Psoas muscle (tissue), 8 donors: ENCODE measurements at places on chromosomes 1 and 21.

GRCh38 chr1:12745992-12746323, at the start of gene CFAP107:
Gene CFAP107 (plus strand): TSS chr1:12746200. CDS start chr1:12746431, 231 bp downstream.
- no peak for DNase-seq

DNA sequence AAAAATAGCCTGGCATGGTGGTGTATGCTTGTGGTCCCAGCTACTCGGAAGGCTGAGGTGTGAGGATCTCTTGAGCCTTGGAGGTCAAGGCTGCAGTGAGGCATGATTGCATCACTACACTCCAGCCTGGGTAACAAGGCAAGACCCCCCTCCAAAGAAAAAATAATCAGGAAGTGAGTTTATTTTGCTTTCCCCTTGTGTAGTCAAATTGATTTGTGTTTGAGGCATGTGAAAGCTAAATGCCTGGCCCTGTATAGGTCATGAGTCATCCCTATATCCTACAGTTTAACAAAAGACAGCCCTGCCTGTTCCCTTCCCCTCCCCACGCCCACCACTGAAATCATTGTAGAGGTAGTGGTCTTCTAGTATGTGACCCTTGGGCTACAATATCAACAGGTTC, 241.4 kb upstream of the JUN start:
- no peak for DNase-seq

GRCh38 chr1:153790966-153791647, 15.9 kb downstream of the SLC27A3 start:
- peak; percentile 36 for DNase-seq

GRCh38 chr1:63466759-63467158, 56.3 kb downstream of the ITGB3BP start:
- no peak for DNase-seq

GRCh38 chr1:60111716-60112115, 38.1 kb upstream of the C1orf87 start:
- no peak for DNase-seq

DNA sequence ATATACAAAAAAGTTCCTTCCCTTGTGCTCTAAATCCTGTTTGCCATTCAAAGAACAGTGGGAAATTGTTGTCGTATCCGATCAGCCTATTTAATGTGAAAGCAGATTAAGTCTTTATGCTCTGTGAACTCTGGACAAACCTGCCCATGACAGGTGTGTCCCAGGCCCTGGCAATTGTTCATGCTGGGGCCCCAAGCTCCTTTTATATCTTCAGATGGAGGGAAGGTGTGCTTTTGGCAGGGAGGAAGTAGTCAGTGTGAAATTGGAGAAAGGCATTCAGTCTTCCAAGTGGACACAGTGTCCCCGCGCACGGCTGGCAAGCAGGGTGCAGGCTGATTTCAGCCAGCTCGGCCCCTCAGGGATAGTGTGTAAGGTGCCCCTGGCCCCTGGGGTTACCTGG, 135.1 kb upstream of the F3 start:
- DNase-seq, result no peak

GRCh38 chr1:162023181-162023546, 505 bp downstream of the OLFML2B start:
- DNase-seq, result no peak

DNA sequence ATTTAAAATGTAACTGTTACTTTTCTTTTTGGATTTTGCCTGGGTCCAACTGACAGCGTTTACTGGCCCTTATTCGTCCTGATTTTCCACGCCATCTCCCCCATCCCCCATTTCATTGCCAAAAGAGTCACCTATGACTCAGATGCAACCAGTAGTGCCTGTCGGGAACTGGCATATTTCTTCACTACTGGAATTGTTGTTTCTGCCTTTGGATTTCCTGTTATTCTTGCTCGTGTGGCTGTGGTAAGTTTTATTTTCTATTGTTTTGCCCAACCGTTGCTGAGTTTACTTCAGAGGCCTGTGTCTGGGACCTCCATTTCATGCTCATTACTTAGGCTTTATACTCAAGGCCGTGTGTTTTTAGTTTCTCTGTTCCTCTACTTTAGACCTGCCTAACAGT, 9.3 kb downstream of the LEPR start:
- no peak for DNase-seq

- DNase-seq, result peak; percentile 39
Measured at GRCh38 chr1:1889090-1889750, 1.7 kb downstream of the GNB1 start.

- DNase-seq, result no peak
Measured at GRCh38 chr1:19065526-19066247, 109.2 kb upstream of the IFFO2 start.

DNA sequence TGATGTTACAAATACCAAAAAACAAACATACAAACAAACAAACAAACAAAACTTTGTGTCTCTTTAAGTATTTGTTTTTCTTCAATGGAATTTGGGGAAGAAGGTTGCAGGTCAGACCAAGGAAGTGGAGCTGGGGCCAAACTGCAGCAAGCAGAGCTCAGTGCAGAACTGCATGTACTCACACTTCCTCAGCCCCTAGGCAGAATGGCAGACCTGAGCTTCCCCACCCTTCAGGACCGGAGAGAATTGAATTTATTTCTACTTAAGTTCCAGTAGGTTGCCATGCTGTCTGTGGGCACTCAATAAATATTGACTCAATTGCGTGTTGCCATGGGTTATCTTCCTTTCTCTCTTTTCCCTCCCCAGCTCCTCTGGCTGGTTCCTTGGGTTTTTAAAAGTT, 173.6 kb downstream of the PTGER3 start:
- no peak for DNase-seq

GRCh38 chr1:64935551-64936155, 30.7 kb downstream of the JAK1 start:
- no peak for DNase-seq

GRCh38 chr1:25562101-25562927, 18.9 kb downstream of the LDLRAP1 start:
- DNase-seq, result no peak

DNA sequence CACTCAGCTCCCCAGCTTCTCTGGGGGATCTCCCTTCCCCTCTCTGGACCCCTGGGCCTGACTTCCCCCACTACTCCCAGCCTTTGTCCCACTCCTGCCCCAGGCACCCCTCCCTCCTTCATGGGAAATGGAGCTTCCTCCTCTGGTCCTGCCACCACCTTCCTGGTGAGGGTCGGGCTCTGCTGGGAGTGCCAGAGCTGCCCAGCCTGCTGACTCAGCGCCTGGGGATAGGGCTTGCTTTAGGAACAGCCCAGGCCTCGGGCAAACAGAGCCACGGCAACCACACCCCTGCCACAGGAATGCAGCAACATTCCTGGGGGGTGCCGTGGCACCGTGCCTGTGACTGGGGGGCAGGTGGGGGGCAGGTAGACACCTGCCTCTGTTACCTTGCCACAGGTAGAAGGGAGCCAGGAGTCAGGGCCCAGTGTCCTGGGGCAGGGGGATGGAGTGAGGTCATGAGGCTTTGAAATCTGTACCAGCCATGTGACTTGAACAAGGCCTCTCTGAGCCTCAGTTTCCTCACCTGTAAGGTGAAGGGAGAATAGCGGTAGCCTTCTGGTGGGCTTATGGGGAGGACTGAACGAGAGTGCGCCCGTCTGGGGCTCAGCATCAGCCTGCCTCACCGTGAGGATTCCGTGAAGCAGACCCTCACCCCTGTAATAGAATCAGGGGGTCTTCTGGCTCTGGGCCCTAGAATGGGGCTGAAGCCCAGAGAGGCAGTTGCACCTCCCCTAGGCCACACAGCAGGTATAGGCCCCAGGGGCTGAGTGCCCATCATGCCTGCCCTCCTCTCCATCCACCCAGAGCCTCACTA, 17.8 kb upstream of the EPHA2 start:
- DNase-seq, result no peak

- no peak for DNase-seq
Measured at GRCh38 chr1:116242741-116243140, 130.3 kb upstream of the ATP1A1 start.

- no peak for DNase-seq
Measured at GRCh38 chr1:33706634-33707255, 157.1 kb upstream of the HMGB4 start.

- no peak for DNase-seq
Measured at GRCh38 chr1:42142894-42143675, 10.1 kb upstream of the GUCA2B start.
